ENCODE measurements at places on chromosomes 12 and 14.

- DNase-seq = no peak
Measured at GRCh38 chr12:21813125-21813524, 38.6 kb upstream of the KCNJ8 start.

GRCh38 chr12:100027671-100028070 lies 42.9 kb upstream of the ANKS1B start:
- no peak for DNase-seq

DNA sequence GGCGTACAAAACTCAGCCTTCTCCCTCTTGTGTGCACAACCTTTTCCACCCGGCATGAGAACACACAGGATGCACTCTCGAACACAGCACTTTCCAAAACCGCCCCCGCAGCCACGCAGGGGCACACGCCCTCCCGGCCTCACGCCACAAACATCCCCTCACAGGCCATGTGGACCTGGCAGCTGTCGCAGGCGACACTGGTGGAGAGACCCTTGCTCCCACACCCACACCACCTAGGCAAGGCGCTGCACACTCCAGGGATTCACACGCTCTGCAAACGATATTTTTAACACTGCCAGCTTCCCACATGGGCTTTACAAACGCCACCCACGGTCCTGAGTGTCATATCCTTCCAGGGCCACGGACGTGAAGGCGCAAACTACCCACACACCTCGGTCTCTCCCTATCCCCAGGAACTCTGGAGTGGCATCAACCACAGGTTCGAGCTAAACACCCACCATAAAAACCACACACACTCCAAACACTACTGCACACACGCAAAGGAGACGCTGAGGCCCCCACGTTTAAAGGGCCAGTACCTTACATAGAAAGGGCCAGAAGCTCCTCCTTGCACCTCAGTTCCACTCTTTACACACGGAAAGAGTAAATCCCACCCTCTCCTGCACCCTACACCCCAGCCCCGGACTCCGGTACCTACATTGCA lies 12.4 kb upstream of the ITGB7 start:
- peak; percentile 66 for DNase-seq

DNA sequence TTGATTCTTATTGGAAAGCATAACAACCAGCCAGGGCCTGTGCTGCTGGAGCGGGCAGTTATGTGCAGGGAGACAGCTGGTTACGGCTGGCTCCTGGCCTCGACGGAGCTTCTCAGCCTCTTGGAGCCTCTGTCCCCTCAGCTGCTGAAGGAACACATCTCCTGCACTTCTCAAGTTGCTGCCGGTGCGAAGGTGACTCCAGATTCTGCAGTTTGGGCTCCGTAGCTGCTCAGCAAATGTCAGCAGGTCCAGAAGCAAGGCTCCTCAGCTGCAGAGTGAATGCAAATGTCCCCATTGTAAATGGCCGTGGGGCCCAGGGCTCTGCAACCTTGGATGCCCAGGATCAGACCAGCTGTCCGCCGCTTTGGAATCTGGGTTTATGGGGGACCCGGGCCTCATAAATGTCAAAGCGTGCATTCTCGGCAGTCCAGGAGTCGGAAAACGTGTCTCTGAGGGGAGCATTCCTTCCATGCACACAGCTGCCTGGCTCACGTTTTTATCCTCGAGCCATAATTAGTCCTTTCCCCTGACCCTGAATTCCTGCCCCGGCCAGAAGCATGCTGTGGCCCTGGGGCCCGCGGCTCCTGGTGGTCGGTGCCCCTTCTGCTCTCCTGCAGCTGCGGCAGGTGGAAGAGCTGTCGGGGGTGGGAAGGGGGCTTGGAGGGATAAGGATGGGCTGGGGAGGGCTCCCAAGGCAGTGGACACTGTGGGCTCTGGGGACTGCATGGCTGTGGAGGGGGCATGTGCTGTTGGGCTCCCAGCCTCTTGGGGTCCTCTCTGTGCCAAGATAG lies 106.0 kb downstream of the KIF26A start:
- DNase-seq = no peak

DNA sequence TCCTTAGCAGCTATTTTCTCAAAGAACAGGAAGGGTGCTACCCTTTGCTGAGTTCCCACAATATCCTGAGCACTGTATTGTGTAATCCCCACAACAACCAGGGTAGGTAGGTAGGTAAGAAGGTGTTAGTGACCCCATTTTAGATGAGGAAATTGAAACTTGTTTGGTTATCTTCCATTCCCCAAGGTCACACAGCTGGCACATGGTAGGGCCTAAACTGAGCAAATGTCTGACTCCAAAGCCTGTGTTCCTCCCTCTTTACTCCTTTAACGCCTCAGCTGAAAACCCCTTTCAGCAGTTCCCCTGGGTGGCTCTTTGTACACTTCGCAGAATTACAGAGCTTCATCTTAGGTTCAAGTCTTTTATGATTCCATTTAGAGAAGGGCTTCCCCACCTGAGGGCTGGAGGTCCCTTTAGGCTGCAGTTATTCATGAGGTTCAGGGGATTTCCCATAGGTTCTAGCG lies 26.5 kb upstream of the RIC8B start:
- no peak for DNase-seq

GRCh38 chr14:42090122-42090521 lies 483.4 kb downstream of the LRFN5 start:
- no peak for DNase-seq

DNA sequence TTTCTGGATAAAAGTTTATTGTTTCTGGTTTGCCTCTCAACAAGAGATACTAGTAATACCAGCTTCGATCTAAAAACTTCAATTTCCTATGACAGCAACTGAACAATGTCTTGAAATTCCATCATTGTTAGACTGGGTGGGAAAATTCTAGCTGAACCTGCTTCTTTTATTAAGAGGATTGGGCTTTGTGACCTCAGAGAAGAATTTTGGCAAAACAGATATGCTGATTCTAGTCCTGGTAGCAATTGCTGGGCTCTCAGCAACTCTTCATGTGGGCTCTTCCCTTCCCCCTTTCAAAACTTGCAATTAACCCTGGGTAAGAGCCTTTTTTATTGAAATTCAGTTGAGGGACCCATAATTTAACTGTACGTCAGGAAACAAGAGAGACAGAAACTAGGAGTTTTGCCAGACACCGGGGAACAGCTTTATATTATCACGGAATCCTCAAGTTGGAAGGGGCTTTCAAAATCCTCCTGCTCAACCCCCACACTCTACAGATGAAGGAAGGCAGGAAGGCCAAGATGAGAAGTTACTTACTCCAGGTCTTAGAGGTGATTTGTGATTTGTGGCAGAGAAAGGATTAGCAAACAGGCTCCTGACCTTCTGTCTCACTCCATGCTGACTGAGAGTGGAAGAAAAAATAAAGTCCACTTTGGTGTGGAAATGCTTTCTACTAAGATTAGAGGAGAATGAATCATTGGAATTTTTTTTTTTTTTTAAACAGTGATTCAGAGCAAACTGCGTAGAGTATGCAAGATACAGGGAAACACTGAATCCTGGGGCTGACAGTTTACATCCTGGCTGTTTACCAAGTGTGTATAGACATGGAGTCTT lies 239.0 kb upstream of the ATP2B1 start:
- DNase-seq = no peak

DNA sequence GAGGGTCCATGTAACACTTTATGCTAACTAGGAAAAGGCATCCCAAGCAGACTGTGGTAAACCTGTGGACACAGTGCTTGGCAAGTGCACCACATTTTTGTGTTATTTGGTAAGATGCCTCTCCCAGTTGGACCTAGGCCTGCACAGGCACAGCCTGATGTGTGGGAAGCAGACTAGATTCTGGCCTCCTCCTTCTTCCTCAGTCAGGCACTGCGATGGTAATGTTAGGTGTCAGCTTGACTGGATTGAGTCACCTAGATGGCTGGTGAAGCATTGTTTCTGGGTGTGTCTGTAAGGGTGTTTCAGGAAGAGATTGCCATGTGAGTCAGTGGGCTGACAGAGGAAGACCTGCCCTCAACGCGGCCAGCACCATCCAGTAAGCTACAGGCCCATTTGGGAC lies 25.3 kb upstream of the RHOJ start:
- DNase-seq = no peak

GRCh38 chr14:65382586-65382985 lies 29.9 kb upstream of the FUT8 start:
- DNase-seq = no peak
